Posterior cingulate gyrus (tissue), 11 donors: ENCODE measurements at places on chromosomes 4 and X.

DNA sequence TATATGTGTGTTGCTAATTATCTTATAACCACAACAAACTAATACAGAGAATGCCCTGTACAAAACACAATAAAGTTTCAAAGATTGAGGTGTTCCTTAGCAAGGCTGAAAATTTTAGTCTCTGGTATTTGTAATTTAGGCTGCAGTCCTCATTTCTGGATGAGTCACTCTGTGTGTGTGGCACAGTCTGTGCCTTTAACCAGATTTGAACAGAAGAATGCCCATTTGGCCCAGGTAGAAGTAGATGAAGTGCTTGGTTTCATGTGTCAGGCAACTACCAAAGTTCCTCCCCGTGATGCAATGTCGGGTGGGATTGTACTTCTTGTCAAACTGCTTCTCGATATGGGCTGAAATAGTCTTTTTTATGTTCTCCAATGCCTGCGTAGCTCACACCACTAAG is 91.6 kb upstream of the H2AZ1 start:
- DNase-seq: no peak

DNA sequence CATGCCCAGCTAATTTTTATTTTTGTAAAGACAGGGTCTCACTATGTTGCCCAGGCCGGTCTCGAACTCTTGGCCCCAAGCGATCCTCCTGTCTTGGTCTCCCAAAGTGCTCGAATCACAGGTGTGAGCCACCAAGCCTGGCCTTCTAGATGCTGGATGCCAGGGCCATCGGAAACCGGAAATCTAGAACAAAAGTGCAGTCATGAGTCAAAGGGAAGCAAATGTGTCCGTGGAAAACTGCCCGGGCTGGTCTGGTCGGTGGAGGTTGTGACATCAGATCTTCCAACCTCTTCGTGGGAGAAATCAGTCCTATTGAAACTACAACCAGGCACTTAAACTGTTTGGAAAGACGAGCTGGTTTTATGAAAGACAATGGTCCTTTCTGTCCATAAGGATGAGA is 92.3 kb upstream of the SHOX start:
- DNase-seq: no peak

DNA sequence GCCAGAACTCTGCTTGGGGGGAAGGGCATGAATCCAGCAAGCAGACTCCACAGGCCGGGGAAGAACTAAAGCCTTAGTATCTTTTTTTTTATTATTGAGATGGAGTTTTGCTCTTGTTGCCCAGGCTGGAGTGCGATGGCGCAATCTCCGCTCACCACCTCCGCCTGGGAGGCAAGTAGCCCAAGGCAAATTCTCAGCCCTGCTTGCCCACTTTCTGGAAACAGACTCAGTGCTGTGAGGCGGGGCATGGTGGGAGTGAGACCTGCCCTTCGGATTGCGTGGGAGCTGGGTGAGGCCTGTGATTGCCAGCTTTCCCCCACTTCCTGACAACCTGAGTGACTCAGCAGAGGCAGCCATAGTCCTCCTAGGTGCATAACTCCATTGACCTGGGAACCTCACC is 348.8 kb downstream of the GASK1B start:
- no peak for DNase-seq

- no peak for DNase-seq
Measured at GRCh38 chr4:174581901-174582300, 59.6 kb upstream of the HPGD start.

GRCh38 chr4:80235451-80235850 is 31.0 kb upstream of the FGF5 start:
- DNase-seq: no peak

GRCh38 chr4:4260185-4260751 is 12.2 kb upstream of the TMEM128 start:
- DNase-seq: no peak

- no peak for DNase-seq
Measured at GRCh38 chr4:175536852-175537453, 275.1 kb downstream of the GPM6A start.

DNA sequence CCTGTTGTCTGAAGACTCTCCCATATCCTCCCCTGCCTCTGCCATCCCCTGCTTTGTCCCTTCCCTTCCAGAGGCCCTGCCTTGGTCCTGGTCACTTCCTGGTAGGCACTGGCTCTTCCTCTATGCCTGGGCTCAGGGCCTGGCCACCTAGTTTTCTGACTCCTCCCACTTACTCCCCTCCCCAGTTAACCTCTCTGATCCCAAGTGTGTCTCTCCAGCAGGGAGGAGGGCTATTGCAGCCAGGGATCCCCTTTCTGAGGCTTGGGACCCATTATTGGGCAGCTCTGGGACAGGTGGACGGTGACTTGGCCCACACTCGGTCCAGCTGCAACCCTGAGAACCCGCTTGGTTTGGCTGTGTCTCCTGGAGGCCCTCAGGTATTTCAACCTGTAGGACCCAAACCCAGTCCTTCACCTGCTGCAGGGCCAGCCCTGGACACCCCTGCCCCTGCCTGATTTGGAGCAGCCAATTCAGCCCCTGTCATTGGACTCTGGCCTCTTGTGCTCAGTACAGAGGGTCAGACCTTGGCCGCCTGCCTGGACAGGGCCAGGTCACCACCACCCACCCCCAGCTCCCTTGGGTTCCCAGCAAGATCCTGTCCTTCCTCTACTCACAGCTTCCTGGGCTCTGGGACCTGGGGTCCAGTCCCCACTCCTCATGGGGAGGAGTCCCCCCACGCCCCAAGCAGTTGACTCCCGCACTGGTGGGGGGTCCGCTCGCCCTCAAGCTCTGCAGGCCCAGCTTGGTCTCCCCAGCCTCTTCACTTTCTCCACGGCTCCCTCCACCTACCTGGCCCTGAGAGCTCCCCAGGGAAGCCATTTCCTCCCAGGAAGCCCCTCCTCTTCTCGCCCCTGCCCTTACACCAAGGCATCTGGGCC is 1.1 kb upstream of the SH3BP2 start:
- no peak for DNase-seq

GRCh38 chr4:15340332-15340731 is 87.5 kb upstream of the C1QTNF7 start:
- no peak for DNase-seq

DNA sequence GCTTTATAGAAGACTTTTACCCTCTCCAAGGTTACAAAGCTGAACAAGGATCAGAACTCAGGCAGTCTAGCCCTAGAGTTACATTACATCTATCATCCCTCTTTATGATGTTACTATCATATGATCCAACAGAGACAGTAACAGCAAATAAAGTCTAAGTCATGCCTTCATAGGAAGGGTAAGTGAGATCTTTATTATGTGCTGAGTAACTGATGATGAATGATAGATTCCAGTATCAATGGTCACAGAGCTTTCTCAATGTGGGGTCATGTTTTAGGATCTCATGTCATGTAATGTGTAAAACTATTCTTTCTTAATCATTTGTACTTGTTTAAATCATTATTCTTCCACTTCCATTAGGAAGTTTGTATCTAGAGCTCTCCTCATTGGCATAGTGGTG is 22.8 kb downstream of the ELOVL6 start:
- DNase-seq: no peak

- no peak for DNase-seq
Measured at GRCh38 chr4:24793219-24794005, 2.0 kb upstream of the SOD3 start.

- no peak for DNase-seq
Measured at GRCh38 chr4:101919373-101919977, 128.9 kb downstream of the BANK1 start.

GRCh38 chrX:71669492-71669891 is 2.1 kb downstream of the LOC101059915 start:
- no peak for DNase-seq

DNA sequence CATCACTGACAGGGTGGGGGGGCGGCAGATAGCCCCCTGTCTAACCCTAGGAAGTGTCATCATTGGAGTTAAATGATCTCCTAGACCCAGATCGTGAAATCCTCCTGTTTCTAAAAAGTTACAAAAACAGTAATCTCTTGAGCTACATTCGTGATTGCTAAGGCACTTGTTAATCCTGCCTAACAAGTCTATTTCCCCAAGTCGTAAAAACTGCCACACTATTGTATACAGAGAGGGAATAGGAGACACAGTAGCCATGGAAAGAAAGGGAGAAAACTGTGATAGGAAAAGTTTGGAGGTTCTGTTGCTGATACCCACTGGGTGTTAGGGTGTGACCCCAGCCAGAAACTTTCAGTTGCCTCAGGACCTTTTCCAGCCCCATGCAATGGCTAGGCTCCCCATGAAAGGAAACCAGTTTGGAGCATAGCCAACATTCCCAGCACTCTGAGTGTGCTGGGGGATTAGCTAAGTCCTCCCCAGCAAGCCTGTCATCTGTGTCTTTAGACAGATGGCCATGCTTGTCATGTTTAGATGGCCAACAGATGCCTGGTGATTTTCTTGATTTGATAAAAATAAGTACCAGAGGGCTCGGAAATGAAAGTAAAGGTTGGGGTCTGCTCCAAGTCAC is 63.3 kb upstream of the ANXA10 start:
- DNase-seq: no peak

GRCh38 chr4:25823632-25824031 is 39.2 kb downstream of the SEL1L3 start:
- DNase-seq: no peak

- DNase-seq: no peak
Measured at GRCh38 chr4:1592068-1592708, 91.9 kb downstream of the FAM53A start.

DNA sequence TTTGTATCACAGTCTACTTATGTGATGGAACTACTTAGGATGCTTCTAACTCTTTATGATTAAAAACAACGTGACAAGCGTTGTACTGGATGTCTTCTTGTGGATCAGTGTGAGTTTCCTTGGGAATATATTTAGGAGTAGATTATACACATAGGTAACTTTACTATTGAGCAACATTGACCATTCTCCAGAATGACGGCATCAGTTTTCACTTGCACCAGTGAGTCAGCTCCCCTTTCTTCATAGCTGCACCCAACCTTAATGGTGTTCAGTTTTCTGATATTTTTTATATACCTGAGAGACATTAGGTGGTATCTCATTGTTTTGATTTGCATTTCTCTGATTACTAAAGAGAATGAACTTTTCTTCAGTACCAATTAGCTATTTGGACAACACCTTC is 343.9 kb downstream of the ADGRL3 start:
- DNase-seq: no peak

DNA sequence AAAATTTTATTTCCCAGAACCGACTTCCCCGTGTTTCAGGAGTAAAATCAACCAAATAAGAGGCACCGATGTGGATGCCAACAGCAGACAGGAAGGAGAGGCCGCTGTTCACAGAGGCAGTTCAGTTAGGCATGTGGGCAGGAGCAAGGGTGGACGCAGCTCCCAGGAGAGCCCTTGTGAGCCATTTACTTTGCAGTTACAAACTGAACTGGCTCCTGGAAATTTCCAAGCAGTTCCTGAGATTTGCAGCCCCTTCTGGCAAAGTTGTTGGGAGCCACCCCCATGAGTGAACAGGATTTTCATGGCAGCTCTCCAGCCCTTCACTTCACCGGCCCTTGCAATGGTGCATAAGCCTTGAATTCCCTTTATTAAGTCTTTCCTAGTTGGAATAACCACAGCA is 189.1 kb downstream of the AFAP1 start:
- DNase-seq: no peak

DNA sequence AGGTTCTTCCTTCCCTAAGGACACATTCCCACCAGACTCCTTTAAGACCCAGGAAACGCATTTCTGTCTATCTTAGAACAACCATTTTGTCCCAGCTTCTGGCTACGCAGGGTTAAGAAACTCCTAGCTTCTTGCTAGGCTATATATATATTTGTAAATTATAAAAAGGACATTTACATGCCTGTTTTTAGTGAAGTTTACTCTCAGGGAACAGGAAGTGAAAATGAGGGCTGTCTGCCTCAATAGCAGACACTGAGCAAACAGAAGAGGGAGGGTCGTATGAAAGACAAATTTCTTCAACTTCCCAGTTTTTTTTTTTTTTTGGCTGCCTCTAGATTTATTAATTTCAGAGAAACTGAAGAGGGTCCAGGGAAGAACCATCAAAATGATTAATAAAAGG is 9.3 kb upstream of the FRMPD3 start:
- DNase-seq: no peak

DNA sequence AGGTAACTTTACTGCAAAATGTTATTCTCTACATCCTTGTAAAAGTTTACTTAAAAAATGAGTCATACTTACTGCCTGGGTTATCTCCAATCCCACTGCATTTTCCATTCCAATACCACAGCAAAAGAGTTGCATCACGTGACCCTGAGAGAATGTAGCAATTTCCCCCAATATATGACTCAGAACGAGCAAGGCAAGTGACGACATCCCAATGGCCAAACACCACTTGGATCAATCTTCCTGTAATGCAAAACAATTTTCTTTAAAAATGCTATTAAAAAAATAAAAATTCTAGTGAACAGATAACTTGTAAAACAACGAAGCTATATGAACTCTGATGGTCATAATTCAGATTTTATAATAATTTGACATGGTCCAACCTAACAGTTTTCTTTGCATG is 224.3 kb downstream of the DCLK2 start:
- no peak for DNase-seq

DNA sequence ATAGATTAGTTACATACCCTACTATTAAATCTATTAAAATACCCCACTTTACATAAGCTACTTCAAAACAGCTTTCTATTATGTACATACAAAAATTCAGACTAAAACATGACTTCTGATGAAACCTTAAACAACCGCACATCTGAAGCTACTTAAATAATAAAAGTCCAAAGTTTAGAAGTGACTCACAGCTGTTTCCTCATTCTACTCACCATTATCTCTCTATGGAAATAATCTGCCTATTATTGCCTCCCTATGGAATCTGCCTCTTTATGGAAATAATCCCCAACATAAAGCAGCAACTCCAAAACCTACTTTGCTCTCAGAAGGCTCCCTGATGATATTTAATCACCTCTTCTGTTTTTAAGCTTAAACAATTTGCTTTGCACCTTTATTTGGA is 15.7 kb upstream of the BANK1 start:
- no peak for DNase-seq

GRCh38 chrX:26522501-26522900 is 306.5 kb downstream of the MAGEB5 start:
- DNase-seq: no peak

- DNase-seq: no peak
Measured at GRCh38 chr4:48195374-48195773, 61.3 kb upstream of the TXK start.

DNA sequence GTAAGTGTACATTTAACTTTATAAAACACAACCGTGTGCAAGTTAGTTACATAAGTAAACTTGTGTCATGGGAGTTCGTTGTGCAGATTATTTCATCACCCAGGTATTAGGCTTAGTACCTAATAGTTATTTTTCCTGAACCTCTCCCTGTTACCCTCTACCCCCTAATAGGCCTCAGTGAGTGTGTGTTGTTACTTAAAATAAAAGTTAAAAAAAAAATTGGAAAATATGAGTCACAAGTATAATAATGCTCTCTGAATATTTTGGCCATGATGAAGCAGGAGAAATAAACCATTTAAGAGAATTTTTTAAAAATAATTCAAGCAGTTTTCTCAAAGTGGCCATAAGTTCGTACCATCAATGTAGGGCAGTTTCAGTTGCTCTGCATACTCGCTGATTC is 105.1 kb upstream of the GRID2 start:
- no peak for DNase-seq

DNA sequence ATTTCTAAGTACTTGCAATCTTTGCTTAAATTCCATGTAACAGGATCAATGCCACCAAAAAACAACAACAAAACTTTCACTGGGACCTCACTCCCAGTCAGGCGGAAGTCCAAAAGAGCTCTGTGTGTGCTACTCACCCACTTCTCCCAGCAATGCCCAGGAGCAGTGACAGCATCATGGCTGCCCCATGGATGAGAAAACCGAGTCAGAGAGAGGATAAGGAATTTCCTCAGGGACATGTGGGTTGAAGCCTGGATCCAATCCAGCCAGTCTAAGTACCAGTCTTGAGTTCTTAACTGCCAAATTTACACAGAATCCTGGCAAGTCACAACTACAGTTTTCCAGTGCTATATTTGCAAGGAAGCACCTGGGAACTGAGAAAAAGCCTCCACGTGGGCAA is 64.5 kb downstream of the STX18 start:
- DNase-seq: no peak
